ENCODE measurements at places on chromosomes 1 and 21.

GRCh38 chr1:192627901-192628300, 8.0 kb upstream of the RGS13 start:
- no peak for DNase-seq

DNA sequence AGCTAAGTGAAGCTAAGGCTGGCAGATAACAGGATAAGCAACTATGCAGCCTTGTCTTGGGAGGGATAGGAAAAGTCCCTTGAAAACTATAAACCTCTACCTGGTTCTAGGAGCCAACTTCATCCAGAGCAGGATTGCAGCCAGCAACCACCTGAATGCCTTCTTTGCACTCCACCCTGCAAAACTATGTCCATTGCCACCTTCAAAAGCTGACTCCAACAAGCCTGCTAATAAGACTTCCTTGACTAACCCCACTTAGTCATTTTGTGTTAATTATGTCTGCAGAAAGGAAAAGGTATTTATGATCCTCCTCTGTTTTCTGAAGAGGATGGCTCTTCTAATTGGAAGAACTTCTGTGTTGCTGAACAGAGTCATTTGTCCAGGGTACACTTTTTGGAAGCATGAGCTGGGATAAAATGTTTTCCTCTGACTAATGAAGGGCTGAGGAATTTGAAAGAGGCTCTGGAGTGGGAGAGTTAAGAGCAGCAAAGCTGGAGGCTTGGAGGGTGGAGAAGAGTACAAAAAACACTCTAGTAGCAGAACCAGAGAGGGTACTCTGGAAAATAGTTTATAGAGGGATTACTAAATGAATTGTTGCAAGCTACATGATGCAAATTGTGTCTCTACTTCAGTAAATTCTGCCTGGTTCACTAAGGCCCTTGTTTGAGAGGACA, 9.6 kb upstream of the RIMKLA start:
- DNase-seq = no peak

- DNase-seq = no peak
Observed at GRCh38 chr1:218568962-218569550, 223.9 kb downstream of the TGFB2 start.

DNA sequence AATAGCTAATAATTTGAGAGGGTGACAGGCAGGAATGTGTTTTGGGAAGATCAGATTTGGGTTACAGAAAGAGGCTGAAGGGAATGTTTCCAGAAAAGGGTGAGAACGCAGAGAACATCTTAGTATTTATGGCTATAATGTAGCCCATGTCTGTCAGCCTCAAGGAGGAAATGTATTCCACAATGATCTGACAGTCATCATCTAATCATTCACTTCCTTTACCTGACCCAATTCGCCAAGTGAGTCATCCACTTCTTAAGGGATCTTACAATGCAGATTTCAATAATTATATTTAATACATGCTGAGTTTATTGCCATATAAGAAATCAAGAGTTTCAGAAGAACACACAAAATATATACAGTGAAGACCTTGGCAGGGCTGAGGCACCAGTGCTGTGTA, 10.8 kb downstream of the TRIM45 start:
- DNase-seq = no peak

DNA sequence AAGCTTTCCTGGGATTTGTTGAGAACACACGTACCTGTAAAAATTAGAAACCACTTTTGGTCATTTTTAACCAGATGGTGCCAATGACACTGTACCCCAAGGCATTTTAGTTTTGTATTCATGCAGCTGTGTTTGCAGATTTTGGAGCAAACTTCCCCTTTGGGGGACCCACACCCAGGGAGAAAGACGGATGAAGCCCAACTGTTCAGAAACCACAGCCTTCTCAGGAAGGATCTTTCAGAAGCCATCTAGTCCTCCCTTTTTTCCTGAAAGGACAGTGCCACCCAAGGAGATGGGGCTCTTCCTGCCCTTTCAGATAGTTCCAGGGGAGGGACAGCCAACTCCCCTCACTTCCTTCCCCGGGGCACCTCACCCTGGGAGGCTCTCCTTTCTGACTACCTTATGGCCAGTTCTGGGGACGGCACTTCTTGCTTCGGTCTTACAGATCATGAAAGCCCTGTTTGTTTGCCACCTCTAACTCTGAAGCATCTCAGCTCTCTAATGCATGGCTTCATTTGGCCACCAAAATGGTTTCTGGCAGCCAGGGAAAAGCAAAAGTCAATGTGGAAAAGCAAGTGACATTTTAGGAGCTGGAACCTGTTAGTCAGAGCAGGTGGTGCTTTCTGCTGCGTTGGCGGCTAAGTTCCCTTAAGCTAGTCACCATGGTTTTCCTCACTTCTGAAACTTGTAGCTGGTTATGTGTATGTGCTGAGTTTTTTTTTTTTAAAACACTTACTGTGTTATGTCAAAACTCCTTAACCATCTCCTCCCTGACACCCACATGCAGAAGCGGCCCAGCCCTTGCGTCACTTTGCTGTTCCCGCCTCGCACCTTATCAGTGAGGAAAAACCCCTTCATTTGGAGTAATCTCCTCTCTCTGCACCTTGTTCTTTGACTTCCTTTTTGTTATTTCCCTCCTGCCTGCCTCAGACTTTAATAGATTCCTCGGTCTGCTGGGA, 10.1 kb downstream of the TMCC2 start:
- no peak for DNase-seq

DNA sequence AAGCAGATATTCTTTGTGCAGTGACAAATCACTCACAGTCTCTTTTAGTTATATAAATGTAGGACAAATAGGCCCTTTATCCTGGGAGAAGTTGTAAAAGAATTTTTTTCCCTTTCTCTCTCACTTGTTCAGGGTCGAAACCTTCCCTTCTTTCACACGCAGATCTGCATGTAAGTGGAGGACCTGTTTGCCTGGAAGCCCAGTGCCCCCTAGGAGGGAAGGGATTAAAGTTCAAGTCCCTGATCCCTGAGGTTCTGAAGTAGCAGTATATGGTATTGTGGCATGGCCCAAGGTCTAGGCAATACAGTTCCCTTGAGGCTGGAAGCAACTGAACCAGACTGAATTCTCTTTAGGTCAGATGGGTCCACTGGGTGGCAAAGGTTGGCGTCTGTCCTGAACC, 48.6 kb upstream of the PTGFRN start:
- no peak for DNase-seq

DNA sequence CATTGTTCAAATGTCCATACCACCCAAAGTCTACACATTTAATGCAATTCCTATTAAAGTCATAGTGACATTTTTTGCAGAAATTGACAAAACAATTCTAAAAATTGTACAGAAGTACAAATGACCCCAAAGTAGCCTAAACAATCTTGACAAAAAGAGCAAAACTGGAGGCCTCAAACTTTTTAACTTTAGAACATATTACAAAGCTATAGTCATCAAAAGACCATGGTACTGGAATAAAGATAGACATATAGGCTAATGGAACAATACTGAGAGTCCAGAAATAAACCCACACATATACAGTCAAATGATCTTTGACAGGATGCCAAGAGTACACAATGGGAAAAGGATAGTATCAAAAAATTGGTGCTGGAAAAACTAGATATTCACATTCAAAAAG, 213.2 kb upstream of the SAMSN1 start:
- DNase-seq = no peak

DNA sequence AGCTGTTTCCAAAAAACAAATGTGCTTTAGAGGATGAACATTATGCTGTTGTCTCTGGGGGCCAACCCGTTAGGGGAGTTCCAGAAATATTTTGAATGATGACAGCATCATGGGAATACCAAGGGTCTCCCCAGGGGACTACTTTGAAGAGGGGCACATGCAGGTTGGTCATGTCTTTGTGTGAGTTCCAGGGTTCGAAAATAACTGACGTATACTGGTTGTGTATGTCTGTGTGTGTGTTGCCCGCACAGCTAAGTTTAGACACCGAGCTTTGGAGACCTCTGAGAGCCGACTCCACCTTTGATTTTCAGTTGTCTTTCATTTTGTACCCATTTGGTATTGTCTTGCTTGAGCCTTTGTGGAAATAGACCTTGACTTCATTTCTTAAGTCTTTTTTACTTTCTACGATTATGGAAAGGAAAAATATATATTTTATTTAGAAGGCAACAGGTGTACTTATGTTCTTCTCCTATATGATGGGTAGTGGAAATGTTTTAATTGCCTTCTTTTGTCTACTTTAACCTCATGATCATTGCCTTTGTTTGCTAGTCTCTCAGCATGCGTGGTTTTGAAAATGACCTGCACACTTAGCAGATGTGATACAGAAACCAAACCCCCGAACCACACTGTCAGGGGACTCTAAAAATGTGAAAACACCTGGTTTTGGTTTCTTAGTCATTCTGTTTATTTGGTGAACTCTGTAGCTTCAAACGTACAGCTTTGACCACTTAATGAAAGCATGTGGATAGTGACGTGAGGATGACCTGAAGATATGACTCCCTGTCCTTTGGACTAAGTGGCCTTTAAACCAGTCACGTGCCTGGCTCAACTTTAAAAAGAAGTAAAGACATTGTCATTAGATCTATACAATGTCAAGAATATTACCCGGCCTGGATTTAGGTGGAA, 56.5 kb downstream of the GALNT2 start:
- peak; percentile 61 for DNase-seq

DNA sequence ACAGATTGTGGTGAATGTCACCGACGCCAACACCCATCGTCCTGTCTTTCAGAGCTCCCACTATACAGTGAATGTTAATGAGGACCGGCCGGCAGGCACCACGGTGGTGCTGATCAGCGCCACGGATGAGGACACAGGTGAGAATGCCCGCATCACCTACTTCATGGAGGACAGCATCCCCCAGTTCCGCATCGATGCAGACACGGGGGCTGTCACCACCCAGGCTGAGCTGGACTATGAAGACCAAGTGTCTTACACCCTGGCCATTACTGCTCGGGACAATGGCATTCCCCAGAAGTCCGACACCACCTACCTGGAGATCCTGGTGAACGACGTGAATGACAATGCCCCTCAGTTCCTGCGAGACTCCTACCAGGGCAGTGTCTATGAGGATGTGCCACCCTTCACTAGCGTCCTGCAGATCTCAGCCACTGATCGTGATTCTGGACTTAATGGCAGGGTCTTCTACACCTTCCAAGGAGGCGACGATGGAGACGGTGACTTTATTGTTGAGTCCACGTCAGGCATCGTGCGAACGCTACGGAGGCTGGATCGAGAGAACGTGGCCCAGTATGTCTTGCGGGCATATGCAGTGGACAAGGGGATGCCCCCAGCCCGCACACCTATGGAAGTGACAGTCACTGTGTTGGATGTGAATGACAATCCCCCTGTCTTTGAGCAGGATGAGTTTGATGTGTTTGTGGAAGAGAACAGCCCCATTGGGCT, 3.0 kb downstream of the CELSR2 start:
- no peak for DNase-seq

GRCh38 chr1:109788695-109789521, 25.2 kb upstream of the EPS8L3 start:
- no peak for DNase-seq

DNA sequence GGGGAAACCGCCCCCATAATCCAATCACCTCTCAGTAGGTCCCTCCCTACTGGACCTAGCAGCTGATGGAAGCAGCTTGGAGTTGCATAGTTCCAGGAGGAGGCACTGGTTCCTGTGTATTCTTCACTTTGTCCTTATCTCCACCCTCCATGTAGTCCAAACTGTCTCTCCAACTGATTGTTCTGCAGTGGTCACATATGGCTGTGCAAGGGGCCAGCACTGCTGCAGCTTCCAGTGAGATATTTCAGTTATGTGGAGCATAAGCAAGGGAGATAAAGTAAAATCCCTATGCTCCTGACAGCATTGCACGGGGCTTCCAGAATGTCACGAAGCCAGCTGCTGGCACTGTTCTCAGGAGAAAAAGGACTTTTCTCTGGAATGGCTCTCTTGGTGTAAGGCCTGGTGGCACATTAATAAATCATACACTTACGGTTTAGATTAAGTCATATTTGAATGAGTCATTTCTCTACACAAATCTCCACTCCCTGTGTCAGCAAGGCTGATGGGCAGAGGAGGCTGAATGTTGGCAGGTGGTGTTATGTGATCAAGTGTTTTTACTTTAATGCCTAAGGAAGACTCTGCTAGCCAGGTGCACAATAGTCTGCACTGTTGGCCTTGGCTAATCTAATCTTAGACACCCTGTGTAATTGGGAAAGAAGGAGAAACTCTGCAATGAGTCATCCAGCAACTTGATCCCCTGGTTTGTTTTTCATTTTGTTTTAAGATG, 93.4 kb downstream of the KCNK1 start:
- no peak for DNase-seq

- DNase-seq = peak; percentile 62
Observed at GRCh38 chr1:119647734-119648619, at the start of gene ZNF697. TSS of gene ZNF697 (minus strand) at chr1:119648266. CDS start at chr1:119626100, 22,166 bp downstream.

All from GM18507 (cell line).